ENCODE measurements at places on chromosomes 3 and 15.

DNA sequence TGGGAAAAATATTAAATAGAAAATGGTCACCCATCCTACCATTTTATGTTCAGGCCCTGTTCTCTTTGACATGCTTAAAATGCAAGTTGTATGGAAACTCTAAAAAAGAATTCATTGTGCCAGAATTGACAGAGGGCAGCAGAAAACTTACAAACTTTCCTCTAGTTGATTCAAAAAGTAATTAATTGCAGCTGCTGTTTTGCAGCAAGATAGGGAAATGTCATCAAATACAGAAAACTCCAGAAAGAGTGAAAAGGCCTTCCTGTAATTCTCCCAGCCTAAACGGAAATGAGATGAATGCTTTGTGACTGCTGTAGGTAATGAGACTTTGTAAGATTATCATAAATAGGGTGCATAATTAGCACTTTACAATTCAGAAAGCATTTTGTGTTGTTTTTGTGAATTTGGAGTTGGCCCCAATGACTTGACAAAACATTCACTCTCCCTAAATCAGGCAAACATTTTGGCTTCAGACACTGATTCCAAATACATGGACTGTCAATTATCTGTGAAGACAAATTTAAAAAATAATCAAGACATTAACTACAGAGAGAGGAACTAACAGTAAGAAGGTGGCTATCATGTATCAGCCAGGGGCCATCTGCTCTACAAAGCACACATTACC, 861.8 kb downstream of the SQOR start:
- DNase-seq, result no peak

DNA sequence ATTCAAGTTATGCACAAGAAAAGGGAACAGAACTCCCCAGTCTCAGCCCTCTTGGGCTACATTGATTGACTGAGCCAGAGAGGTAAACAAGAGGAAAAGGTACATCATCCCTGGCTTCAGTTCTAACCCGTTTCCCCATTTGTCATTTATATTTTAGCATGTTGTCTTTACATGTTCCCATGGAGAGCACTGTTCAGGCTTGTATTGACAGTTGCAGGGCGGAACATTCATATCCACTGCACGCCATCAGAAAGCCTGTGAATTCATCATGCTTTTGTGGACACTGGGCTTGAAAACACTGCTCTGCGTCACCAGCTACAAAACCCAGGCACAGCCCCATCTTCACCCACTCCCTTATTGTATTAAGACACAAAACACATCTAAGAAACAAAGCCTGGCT, 240.9 kb upstream of the EIF1B start:
- DNase-seq, result no peak

DNA sequence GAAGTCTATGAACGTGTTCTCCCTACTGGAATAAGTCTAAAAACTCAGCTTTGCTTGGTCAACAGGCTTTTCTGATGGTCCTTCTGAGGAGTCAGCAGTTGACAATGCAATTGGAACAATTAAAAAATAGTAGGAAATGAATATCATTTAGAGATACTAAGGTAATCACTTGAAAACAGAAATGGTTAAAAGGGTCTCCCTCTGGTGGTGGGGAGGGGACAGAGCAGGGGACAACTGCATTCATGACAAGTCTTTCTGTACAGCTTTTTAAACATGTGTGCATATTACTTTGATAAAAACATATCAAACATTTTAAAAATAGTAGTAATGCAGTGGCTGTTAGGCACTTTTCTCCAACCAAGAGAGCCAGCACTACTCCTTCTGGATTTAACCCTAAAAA, 119.9 kb upstream of the FHIT start:
- DNase-seq, result peak; percentile 14

DNA sequence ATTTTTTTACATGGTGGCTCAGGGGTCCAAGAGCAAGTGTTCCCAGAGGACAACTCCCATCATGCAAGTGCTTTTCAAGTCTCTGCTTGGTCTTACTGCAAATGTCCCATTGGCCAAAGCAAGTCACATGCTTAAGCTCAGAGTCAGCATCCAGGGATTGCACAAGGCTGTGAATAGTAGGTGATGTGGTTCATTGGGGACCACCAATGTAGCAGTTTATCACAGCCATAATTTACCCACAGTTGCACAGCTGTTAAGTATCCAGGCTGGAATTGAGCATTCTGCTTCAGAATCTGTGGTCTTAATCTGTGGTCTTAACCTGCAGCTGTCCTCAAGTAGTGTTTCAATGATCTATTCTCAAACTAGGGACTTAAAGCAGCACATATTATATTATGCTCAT, 71.4 kb upstream of the PLCL2 start:
- DNase-seq, result no peak

GRCh38 chr3:69161587-69162307, 39.4 kb upstream of the LMOD3 start:
- DNase-seq, result peak; percentile 32

- DNase-seq, result no peak
Measured at GRCh38 chr15:52163321-52164190, 27.6 kb downstream of the GNB5 start.

GRCh38 chr3:54939557-54940300, 11.9 kb upstream of the LRTM1 start:
- DNase-seq, result no peak

DNA sequence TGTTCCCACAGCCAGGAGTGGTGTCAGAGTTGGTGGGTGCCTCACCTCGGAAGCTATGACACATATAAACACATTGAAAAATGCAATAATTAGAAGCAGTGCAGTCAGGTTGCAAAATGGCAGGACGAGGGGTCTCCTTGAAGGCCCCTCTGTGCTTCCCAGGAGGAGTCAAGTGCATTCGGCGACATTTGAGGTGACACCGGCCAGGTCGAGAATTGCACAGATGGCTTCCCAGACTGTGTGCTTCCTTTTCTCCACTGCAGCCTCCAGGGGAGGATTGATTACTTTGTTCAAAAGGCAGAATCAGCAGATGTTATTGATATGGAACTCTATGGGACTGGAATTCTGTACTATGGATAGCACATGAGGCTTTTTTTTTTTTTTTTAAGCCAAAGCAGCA, 163.2 kb downstream of the MINAR1 start:
- DNase-seq, result no peak

DNA sequence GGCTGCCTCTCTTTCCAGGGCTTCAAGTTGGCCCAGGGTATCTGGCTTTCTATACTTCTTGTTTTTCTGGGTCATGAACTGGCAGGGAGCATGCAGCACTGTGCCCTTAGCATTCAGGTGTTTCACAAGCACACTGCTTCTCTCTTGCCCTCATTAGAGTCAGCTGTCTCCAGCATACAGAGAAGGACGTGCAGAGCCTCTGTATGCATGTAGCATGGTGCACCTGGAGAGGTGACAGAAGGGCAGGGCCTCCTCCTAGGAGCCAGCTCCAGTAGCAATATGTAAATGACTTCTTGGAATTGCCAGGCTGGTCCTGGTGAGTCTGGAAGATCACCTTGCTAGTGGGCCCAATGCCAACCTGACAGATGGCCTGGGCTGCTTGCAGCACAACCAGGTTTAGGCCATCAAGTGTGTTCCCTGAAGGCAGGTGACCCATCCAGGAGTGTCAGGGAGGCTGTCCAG, 44.8 kb upstream of the ATP2C1 start:
- no peak for DNase-seq

DNA sequence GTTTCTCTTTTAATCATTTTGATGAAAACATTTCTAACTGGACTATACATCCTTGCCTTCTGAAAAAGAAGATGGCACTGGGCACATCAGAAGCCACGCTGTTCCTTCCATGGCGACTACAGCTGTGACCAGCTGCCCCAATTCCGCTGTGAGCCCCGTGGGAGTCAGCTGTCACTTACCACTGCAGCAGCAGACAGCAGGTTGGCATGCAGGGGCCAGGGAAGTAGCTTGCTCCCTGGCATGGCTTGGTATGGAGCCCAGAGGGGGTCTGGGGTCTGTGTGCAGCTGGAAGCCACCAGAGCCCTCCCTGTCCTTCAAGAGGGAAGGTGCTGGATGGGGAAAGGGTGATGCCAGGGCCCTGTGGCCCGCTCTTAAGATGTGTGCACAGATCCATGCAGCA, 4.5 kb upstream of the ZXDC start:
- no peak for DNase-seq

GRCh38 chr3:158102242-158103080, 3.8 kb downstream of the SHOX2 start:
- no peak for DNase-seq

- DNase-seq, result no peak
Measured at GRCh38 chr3:40620151-40620550, 95.4 kb downstream of the ZNF621 start.

DNA sequence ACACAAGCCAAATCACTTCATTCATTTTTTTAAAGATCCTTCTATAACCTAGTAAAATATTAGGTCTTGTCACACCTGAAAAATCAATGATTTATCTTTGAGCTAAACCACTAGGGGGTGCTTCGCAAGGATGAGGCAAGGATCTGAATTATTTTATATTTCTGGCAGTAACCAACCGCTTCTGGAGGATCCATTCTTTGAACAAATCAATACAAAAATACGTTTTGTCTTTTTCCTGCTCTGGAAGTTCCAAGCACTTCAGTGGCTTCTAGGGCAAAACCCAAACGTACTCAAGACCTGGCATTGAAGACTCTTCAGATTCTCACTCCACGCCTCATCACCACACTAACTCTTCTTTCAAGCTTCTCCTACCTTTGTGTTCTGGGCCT, 486 bp downstream of the LSG1 start:
- DNase-seq, result no peak

GRCh38 chr15:74390647-74391288, 23.3 kb upstream of the CYP11A1 start:
- no peak for DNase-seq

DNA sequence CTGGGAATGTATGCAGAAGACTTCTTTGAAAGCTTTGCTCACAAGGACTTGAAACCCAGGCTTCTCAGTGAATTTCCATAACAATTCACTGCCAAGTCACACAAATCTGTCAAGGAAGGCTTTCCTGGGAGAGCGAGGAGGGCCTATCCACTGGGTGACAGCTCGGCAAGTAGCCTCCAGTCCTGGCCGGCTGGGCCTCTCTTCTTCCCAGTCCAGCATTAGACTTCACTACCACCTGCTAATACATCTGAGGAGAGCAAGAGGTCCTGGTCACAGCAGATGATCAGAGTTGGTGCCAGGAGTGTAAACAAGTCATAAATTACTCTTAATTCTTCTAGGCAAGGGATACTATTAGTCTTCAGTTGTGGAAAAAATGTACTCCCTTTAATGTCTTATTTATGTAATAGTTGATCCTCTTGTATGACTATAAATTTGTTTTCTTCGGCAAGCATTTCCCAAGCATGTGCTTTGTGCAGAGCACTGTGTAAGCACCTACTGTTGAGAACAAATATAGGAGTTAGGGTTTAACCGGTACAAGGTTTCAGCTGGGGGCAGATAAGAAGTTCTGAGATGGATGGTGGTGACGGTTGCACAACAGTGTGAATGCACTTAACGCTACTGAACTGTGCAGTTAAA, 162.9 kb downstream of the VGLL4 start:
- DNase-seq, result no peak

GRCh38 chr3:131162516-131162915, 135.8 kb downstream of the NEK11 start:
- no peak for DNase-seq

DNA sequence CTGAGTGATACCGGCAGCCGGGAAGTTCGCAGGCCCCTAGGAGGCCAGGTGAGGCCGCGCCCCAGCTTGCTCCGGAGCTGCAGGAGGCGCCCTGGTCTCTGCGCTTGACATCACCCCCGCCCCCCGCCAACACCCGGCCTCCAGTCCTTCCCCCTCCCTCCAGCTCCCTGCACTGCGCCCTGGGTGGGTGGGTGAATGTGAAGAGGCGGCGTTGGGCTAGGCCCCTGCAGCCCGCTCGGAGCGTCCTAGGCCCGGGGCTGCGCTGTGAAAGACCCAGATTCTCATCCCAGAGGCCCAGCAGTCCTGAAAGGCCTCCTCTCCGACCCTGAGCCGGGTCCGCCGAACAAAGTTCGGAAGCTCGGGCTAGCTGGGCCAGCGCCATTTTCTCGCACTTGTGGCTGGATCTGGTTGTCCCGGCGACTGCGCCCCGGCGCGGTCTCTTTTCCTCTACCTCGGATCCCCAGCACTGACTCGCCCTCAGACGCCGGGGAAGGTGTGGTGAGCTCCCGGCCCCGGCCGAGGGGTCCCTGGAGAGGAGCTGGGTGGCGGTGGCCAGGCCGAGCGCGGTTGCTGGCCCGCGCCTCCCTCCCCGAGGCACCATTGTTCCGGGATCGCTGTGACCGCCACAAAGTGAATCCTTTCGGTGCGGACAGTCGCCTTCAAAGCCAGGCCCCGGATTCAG, 12.9 kb downstream of the ZIC4 start:
- DNase-seq, result no peak

DNA sequence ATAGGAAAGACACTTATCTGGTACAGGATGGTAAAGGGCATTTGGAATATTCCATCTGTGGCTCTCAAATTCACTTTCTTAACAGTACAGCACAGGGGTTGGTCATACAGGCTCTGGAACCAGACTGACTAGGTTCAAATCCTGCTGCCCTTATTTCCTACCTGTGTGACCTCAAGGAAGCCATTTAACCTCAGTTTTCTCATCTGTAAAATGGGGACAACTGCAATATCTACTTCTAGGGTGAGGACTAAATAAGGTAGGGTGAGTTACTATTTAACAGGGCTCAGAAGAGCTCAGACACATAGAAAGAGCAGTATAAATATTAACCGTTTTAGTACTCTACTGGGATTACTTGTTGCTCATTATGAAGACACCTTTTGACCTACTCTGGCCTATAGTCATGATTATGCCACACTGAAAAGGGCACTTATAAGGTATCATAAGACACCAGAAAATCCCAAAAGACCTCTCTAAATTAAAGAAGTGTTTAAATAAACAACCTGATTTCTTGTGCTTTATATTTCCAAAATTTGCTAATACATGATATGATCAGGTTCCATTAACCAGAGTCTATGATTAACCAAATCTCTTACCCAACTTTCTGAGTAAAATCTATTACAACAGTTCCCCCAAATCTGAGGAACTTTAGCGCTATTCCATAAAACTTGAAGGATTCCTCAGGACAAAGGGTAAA, 6.5 kb downstream of the RFTN1 start:
- no peak for DNase-seq

GRCh38 chr3:41334426-41334825, 135.1 kb downstream of the CTNNB1 start:
- DNase-seq, result no peak

DNA sequence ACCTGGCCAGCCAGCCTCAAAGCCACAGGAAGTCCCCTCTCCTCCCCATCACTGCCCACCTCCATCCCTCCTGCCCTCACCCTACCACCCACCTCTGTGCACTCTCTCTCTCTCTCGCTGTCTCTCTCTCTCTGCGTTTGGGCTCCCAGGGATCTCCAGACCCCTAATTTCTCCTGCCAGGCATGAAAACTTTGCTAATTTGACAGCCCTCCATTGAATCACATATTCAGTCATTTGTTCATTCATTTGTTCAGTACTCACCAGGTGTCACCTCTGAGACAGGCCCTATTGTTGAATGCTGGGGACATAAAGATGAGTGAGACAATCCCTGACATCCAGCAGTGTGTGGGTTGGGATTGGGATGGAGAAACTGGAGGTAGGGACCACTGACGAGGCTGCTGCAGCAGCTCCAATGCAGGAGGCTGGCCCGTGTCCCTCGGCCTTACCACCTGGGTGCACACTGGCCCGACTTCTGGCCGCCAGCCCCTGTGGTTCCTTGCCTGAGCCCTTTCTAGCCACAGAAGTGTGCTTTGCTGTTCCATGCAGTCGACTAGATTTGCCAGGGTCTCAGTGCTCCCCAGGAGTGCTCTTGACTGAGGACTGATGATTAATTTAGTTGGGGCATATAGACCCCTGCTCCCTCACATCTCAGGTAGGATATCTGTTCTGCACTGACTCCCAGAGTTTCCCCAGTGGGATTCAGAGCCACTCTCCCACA, 38.6 kb upstream of the TSEN2 start:
- DNase-seq, result no peak
